Colonic mucosa (tissue), 4 donors: ENCODE measurements at places on chromosomes 12 and 14. TPM values are rescaled to one million over a fixed set of nuclear protein-coding genes. Genes with fewer than 3 reads are reported as not detected.

- H3K4me3 ChIP-seq = no peak overlapping the region
- no peaks in the 10 kb centered on the region for H3K36me3 ChIP-seq
- no peaks in the 10 kb centered on the region for H3K27me3 ChIP-seq
- no peaks in the 10 kb centered on the region for H3K4me1 ChIP-seq
- DNase-seq = no peak
Observed at GRCh38 chr12:47267571-47267970, 187.8 kb upstream of the AMIGO2 start.

- H3K4me1 ChIP-seq = no peaks in the 10 kb centered on the region
- H3K4me3 ChIP-seq = no peak overlapping the region
- DNase-seq = no peak
- no peaks in the 10 kb centered on the region for H3K27me3 ChIP-seq
- H3K36me3 ChIP-seq = no peaks in the 10 kb centered on the region
- no peak overlapping the region for H3K27ac ChIP-seq
Observed at GRCh38 chr14:26088275-26088674, 509.6 kb downstream of the NOVA1 start.

DNA sequence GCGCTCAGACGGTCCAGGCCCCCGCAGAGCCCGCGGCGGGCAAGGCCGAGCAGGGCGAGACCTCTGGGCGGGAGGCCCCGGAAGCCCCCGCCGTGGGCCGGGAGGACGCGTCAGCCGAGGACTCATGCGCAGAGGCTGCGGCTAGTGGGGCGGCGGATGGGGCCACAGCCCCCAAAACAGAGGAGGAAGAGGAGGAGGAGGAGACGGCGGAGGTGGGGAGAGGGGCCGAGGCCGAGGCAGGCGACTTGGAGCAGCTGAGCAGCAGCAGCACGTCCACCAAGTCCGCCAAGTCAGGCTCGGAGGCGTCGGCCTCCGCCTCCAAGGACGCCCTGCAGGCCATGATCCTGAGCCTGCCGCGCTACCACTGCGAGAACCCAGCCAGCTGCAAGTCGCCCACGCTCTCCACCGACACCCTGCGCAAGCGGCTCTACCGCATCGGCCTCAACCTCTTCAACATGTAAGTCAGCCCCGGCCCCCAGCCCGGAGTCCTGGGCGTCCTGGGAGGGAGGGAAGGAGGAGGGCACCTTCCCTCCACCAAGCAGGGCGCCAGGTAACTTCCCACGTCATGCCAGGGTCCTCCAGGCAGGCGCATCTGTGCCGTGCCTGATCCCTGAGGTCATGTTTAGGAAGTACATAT, 72.4 kb downstream of the IQSEC3 start:
- no peaks in the 10 kb centered on the region for H3K4me1 ChIP-seq
- no peak overlapping the region for H3K27ac ChIP-seq
- H3K36me3 ChIP-seq = no peaks in the 10 kb centered on the region
- no peak for DNase-seq

DNA sequence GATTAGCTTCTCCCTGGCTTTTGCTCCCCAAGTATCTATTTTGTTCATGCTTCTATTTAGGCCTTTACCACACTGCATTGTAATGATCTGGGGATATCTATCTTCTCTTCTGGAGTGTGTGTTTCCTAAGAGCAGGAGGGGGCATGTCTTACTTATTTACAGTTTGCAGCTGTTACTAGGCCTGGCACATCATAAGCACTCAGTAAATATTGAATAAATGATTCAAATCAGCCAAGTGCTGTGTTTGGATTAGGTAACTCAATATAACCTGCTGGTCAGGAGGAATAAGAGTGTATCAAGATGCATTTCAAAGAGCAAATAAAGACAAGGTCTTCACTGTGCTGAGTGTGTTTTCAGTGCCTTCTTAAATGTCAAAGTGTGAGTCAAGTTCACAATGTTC, 186.1 kb downstream of the FOXG1 start:
- DNase-seq = no peak
- H3K27ac ChIP-seq = no peak overlapping the region
- no peaks in the 10 kb centered on the region for H3K4me1 ChIP-seq
- no peaks in the 10 kb centered on the region for H3K36me3 ChIP-seq
- no peaks in the 10 kb centered on the region for H3K27me3 ChIP-seq
- no peak overlapping the region for H3K4me3 ChIP-seq

The TRHDE gene
- total RNA-seq = 8.7 TPM

The DPPA3 gene
- total RNA-seq = not detected
